Activated CD4-positive, alpha-beta T cell treated with anti-CD3 and anti-CD28 coated beads, Interleukin-2, amount 50 U/mL, for 1 hour (primary cell): ENCODE measurements at places on chromosomes 16 and 17.

DNA sequence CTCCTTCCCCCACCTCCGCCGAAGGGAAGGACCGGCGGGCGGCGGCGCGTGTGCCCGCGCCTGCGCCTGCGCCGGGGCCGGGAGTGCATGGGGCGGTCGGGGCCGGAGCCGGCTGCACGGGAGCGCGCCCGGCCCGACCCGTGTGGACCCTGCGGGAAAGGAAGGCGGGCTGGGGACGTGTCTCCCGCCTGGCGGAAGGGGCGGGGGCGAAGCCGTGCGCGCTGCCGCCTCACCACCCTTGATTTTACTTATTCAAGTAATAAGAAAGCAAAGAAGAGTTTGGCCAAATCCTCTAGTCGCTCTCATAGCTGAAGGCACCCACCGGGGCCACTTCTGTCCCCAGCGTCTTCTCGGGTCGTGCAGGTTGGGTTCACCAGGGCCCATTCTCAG is 596 bp upstream of the PFN1 start:
- DNase-seq = peak; percentile 62

GRCh38 chr17:31391496-31391949 is at the start of gene RAB11FIP4:
Gene RAB11FIP4, plus strand, starts transcription at chr17:31391675. Its CDS starts 178 bp downstream, at chr17:31391853.
- DNase-seq = no peak

DNA sequence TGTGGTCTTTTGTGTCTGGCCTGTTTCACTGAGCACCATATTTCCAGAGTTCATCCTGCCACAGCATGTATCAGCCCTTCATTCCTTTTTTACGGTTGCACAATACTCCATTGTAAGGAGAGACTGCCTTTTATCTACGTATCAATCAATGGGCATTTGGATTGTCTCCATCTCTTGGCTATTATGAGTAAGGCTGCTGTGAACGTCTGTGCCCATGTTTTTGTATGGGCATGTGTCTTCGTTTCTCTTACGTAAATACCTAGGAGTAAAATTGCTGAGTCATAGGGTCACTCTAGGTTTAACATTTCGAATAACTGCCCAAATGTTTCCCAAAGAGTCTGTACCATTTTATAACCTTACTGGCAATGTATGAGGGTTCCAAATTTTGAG is 202.8 kb upstream of the FOXF1 start:
- DNase-seq = no peak

GRCh38 chr16:84886497-84887090 is 66.8 kb downstream of the CRISPLD2 start:
- no peak for DNase-seq

DNA sequence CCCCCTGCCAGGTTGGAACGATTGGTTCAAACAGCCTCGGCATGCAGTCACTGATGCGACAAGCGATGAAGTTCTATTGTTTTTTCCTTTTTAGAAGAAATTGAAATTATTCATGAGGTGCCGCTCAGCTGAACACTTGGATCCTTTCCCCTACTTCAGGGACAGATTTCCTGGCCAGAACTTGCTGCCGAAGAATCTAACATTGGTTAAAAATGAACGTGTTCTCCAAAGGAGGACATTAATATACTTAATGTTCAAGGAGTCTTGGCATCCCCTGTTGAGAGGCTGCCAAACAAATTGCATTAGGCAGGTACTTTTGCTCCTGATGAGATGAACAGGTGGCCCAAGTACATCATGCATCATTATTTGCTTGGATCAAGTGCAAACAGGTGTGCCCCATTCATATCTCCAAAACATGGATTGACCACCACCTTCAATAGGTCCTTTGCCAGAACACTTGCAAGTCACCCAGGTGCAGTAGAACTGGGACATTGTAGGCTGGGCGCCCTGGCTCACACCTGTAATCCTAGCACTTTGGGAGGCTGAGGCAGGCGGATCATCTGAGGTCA is 437.2 kb downstream of the HAPSTR1 start:
- DNase-seq = no peak

DNA sequence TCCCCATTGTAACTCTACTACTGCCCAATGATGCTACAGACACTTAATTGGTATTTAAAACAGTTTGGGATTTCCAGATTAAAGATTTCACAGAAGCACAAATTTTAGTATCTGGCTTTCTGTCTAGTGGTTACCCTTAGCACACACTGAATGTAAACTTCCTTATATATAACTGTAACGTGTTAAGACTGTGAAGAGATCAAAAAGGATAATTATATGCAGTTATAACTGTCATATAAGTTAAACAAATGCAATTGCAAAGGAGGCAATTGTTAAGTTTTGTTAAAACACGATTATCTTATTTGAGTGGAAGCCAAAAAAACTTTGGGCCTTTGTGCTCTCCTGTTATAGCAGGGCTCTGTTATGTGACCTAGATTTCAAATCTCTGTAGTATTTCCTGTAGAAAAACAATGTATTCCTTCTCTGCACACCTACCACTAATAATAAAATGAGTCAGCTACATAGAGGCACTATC is 147.9 kb downstream of the STXBP4 start:
- DNase-seq = no peak

GRCh38 chr16:89052890-89053724 is 40.5 kb upstream of the ACSF3 start:
- no peak for DNase-seq

DNA sequence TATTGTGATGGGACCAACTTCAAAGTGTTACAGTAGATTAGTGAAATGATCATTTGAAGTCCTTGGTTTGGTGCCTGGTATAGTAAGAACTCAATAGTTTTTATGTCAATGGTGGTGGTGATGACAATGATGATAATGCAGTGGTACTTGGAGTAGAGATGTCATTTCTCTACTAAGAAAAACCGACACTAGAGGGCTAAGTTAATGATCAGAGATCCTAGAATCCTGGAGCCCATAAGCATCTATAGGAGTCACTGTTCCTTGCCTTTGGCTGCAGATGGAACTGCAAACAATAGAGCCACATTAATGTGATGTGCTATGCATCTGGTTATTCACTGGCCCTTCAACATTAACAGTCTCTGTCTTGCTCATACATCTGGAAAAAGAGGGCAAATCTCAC is 103.8 kb downstream of the ANKFN1 start:
- no peak for DNase-seq

- no peak for DNase-seq
These were observed 56.3 kb downstream of the XYLT1 start for GRCh38 chr16:17414421-17414820.

DNA sequence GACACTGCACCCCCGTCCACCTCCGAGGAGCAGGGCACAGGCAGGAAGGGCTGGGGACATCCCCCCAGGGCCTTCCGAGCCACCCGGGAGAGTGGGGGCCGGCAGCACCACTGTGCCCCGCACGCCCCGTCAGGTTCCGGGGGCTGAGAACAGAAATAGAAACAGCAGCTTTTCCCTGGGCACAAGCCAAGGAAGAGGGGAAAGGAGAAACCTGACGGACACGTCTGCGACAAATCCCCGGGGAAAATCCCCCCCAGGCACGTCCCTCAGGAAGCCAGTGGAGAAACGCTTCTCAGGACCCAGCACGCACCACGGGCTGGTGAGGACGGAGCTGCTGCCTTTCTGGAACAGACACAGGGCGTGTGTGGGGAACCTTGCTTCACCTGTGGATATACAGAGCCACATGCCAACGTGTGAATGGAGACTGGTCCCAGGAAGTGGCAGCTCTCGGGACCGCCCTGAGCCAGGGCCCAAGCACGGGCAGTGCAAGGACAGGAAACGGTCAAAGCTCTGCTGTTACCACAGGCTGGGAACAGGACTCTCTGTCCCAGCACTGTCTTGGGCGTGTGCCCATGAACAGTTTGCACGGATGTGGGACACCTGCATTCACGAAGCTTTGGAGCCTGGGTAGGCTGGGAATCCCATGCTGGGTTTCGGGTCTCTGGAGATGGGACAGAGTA is 1.2 kb upstream of the TMEM204 start:
- DNase-seq = no peak

DNA sequence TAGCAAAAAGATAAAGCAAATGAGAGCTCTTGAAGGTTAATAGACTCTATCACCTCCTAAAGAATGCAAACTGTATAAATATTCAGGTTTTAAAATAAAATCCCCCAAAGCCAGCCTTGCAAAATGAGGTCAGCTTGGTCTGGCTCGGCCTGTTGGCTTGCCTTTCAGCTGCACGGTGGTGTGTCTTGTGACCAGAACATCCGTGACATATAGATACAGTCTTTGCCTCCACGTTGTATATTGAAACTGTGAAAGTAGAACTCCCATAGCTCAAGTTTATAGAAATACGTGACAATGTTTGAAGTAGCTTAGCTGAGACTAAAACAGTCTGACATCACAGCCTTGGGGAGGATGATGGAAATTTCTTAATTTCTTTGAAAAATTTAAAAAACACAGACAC is 236.6 kb upstream of the MYOCD start:
- no peak for DNase-seq

DNA sequence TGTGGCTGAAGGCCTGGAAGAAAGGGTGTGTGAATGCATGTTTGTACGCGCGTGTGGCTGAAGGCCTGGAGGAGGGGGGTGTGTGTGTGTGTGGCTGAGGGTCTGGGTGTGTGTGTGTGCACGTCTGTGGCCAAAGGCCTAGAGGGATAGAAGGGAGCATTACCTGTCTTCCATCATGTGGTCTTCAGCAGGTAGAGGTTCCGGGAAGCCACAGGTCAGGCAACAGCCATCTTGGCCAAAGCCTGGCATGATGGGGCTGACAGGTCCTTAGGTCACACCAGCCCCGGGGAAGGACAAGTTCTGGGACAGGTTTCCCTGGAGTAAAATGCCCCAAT is 5.2 kb downstream of the LITAFD start:
- no peak for DNase-seq

GRCh38 chr16:50584033-50584722 is 36.0 kb downstream of the NKD1 start:
- DNase-seq = no peak

GRCh38 chr17:8948462-8948861 is 17.0 kb downstream of the PIK3R5 start:
- no peak for DNase-seq

DNA sequence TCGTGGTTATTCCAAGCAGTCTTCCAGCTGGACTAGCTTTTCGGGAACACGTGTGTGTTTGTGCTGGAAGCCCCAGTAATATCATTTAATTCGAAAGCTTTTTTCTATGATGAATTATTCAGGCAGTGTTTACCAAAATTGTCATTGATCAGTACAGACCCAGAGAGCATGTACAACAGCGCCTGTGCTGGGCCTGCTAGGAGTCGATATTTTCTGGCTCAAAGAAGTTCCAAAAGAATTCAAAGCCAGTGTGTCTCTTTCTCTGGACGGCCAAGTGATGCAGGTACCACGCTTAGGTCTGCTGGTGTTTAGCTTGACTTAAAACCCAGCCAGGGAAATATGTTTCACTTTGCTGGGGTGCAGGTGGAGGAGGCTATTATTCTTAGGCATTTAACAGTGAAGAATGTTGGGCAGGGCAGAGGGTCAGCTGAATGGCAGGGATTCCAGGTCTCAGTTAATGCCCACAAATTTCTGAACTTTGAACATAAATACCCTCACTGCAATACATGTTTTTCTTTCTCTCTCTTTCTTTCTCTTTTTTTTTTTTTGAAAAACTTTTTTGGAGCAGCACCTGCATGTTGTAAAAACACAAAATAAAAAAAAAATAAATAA is 401.3 kb downstream of the WWOX start:
- no peak for DNase-seq

DNA sequence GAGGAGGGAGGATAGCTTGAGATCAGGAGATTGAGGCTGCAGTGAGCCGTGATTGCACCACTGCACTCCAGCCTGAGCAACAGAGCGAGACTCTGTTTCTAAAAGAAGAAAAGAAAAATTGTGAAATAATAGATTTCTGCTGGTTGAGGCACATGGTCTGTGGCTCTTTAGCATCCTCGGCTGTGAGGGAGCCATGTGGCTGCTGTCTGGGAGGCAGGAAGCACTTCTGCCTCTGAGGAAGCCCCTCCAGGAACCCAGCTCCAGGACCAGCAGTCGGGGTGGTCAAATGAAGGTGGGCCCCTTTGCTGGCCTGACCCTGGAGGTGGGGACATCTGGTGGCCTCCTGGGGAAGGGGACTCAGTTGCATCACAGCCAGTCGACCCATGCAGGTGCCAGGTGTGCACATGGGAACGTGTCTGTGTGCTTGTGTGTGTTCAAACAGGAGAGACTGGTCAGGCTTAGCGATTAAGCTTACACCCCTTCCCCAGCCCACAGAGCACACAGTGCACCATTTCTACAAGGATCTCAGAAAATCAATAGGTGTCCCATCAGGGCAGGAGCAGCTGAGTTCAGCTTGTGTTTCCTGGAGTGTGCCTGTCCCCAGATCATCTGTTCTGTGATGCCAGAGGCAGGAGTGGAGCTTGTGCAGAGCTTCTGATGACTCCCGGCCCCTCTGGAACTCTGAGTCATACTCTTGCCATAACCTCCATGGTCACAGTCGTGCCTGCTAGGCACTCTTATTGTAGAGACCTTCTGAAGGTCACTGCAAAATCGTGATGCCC is 24.3 kb upstream of the MGAT5B start:
- DNase-seq = no peak

DNA sequence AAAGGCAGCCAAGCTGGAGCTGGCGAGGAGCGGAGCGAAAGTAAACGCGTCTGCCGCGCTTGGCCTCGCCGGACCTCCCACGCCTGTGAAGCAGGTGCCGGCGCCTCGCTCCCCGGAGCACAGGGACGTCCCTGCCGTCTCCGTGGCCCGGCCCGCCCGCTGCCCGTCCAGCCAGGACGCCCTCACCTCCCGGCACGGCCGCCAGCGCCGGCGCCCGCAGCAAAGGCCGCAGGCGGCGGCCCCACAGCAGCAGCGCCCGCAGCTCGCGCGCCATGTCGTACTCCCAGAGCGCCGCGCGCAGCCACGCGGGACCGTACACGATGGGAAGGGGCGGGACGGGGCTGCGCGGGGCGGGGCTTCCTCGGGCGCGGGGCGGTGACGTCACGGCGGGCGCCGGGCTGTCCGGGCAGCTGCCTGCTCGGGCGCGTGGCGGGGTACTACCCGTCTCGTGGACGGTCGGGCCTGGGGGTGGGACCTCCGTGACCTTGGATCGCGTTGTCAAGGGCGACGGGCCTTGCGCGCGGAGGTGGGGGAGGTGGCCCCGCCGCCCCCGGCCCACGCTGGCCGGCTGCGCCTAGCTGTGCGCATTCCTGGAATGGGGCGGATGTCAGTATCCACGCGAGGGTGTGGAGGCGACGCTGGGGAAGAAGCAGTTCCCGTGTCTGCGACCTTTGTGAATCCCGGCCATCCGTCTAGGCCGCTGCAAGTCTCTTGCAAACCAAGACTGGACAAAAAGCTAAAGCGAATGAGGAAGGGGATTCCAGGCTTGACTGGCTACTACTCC is at the start of gene TRAP1:
TRAP1 (minus strand) TSS at position 290 of the 784 bp plus-strand sequence; CDS start at position 274, 16 bp downstream.
- peak; percentile 91 for DNase-seq

GRCh38 chr16:11140867-11141266 is 115.1 kb downstream of the SOCS1 start:
- DNase-seq = no peak

- peak; percentile 23 for DNase-seq
These were observed 22.3 kb upstream of the ZNHIT3 start for GRCh38 chr17:36463916-36464764.
